ENCODE measurements at places on chromosomes 4 and X. TPM values are rescaled to one million over a fixed set of nuclear protein-coding genes. Genes with fewer than 3 reads are reported as not detected.

Gene GPR173
- total RNA-seq = 8.5 TPM

Gene CPEB2
- total RNA-seq = 38.7 TPM

Gene AADAT
- total RNA-seq = 12.3 TPM

Gene STBD1
- 15.0 TPM for total RNA-seq

Gene FGG
- not detected for total RNA-seq

Gene UGT8
- total RNA-seq = not detected

Gene CHRDL1
- total RNA-seq = 1.2 TPM

DNA sequence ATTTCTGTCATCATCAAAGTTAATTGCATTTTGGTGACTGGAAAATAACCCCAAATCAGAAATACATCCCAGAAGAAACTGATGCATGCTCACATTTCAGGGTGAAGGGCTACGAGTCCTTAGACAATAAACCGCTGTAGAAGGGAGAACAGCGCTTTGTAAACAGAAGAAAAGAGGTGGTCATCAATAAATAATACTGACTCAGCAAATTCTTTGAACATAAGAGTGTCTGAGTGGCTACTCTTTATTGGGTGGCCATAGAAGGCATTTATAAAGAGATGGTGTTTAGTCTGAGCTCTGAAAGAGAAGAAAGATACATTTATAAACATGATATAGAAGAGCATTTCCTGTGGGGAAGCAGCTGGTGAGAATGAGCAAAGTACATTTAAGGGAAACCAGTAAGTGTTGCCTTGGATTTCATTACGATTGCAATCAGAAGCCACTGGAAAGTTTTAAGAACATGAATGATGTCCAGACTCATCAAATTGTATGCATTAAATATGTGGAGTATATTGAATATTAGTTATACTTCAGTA, 246.9 kb upstream of the GIMD1 start:
- DNase-seq = no peak
- no peaks in the 10 kb centered on the region for H3K27me3 ChIP-seq
- no peak overlapping the region for H3K27ac ChIP-seq
- no peaks in the 10 kb centered on the region for H3K36me3 ChIP-seq
- peaks cover 27% of the 10 kb centered on the region for H3K4me1 ChIP-seq
- no peak overlapping the region for H3K4me3 ChIP-seq

- DNase-seq = no peak
- H3K27me3 ChIP-seq = no peaks in the 10 kb centered on the region
- H3K27ac ChIP-seq = no peak overlapping the region
- no peak overlapping the region for H3K4me3 ChIP-seq
- no peaks in the 10 kb centered on the region for H3K36me3 ChIP-seq
- H3K4me1 ChIP-seq = peaks cover 22% of the 10 kb centered on the region
Measured at GRCh38 chrX:85995641-85996040, 51.7 kb downstream of the CHM start.

GRCh38 chr4:66340286-66340893, 670.1 kb upstream of the EPHA5 start:
- no peaks in the 10 kb centered on the region for H3K4me1 ChIP-seq
- H3K36me3 ChIP-seq = no peaks in the 10 kb centered on the region
- no peak for DNase-seq
- no peaks in the 10 kb centered on the region for H3K27me3 ChIP-seq
- H3K27ac ChIP-seq = no peak overlapping the region
- H3K4me3 ChIP-seq = no peak overlapping the region

GRCh38 chrX:136214551-136214950, 36.6 kb downstream of the MAP7D3 start:
- no peak for DNase-seq
- no peak overlapping the region for H3K4me3 ChIP-seq
- peaks cover 22% of the 10 kb centered on the region for H3K36me3 ChIP-seq
- no peaks in the 10 kb centered on the region for H3K27me3 ChIP-seq
- H3K4me1 ChIP-seq = peaks cover 56% of the 10 kb centered on the region
- peak overlapping the region; percentile 93 for H3K27ac ChIP-seq

- DNase-seq = no peak
- H3K27ac ChIP-seq = no peak overlapping the region
- H3K4me1 ChIP-seq = no peaks in the 10 kb centered on the region
- H3K27me3 ChIP-seq = no peaks in the 10 kb centered on the region
- no peak overlapping the region for H3K4me3 ChIP-seq
Measured at GRCh38 chr4:2075987-2076907, 17.1 kb downstream of the NAT8L start.

DNA sequence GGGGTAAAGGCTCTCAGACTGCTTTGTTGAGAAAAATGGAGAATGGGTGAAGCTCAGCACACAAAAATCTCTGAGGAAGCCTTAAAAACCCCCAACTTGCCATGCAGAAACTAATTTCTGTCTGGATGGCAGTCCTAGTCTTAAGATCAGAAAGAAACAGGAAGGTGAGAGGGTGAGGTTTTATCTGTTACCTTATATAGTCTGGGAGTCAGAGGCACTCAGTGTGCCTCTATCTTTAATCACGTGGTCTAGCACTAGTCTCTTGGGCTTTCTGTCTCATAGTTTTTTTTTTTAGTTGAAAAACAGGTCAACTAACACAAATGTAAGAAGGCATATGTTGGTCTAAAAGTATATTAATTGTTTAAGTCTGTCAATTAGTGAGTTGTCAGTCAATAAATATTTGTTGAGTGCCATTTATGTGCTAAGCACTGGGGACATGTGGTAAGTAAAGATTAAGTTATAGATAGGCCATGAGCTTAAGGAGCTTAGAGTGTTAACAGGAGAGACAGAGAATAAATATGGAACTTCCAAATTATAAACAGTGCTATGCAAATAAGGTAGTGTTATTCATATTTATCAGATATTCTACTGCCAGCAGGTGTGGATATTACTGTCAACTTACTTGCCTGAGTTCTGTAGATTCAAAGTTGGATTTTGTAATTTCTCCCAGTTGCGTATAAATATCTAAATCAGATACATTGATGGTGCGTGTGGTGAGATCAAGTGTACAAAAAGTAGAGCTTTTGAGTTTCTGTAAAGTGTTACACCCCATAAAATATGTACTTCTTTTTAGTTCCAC, 7.0 kb downstream of the CYBB start:
- no peak overlapping the region for H3K4me3 ChIP-seq
- no peaks in the 10 kb centered on the region for H3K36me3 ChIP-seq
- H3K27ac ChIP-seq = no peak overlapping the region
- H3K4me1 ChIP-seq = no peaks in the 10 kb centered on the region

GRCh38 chrX:69197690-69198089, 32.4 kb upstream of the PJA1 start:
- no peak overlapping the region for H3K27ac ChIP-seq
- no peaks in the 10 kb centered on the region for H3K36me3 ChIP-seq
- H3K4me1 ChIP-seq = no peaks in the 10 kb centered on the region
- DNase-seq = no peak
- H3K4me3 ChIP-seq = no peak overlapping the region

DNA sequence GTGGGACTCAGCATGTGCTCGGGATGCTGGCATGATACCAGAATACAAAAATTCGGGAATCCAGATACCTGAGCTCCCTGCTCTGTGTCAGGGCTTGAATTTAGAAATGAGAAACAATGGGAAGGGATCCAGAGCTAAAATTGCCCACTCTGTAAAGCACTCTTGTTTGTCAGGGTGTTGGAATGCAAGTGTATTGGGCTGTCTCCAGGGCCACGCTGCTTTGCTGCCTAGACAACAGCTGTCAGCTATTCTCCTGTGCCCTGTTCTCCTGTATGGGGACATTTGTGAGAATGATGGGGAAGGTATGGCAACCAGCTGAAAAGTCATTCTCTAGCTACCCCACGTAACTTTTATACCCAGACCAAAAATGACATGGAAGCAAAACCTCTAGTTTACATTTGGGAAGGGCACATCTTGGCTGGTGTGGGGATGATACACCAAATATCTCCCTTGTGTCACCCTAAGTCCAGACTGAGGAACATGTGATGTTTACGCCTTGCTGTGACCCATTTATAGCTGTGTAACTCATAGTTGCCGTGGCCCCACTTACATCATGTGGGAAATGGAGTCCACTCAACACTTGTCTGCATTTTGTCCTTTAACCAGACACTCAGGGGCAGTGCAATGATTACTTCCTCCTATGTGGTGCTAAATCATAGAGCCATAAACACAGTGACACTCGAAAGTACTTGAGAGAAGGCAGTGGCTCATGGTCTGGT, 46.6 kb downstream of the SMPX start:
- H3K27ac ChIP-seq = no peak overlapping the region
- H3K4me3 ChIP-seq = no peak overlapping the region
- no peak for DNase-seq
- H3K4me1 ChIP-seq = peaks cover 14% of the 10 kb centered on the region

DNA sequence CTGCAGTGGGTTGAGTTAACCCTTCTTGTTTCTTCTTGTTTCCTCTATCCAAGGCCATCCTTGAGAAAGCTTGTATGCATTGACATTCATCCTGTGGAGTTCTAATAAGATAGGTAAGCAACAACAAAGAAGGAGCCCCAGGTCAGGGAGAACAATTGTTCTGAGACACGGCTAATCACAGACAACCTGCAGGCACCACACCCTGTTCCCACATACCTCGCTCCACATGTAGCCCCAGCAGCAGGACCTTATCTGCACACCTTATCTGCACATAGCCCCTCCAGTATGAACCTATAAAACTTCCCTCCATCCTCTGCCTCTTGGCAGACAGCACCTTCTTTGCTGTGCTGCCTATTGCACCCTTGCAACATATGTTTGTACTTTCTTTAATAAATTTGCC, 129.1 kb downstream of the MSL3 start:
- H3K27me3 ChIP-seq = peaks cover 8% of the 10 kb centered on the region
- H3K4me3 ChIP-seq = no peak overlapping the region
- no peak for DNase-seq
- H3K27ac ChIP-seq = no peak overlapping the region

- peaks cover 2% of the 10 kb centered on the region for H3K4me1 ChIP-seq
- no peaks in the 10 kb centered on the region for H3K27me3 ChIP-seq
- H3K27ac ChIP-seq = no peak overlapping the region
- H3K36me3 ChIP-seq = no peaks in the 10 kb centered on the region
- no peak for DNase-seq
Measured at GRCh38 chr4:171718069-171718468, 95.1 kb upstream of the GALNTL6 start.

DNA sequence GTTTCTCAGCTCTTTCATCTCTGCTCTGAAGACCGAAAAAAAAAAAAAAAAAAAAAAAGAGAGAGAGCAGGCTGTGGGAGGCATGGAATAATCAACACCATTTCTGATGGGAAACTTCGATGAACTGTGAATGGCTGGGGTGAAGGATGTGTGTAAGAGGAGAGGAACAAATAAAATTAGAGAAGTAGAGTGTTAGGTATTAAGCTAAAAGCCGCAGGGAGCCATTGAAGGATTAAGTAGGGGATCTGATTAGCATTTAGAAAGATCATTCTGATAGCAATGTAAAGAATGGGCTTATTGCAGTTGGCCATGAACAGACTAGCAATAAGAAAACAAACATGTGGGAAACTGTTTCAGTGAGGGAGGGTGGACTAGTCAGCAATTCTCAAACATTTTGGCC, 33.6 kb upstream of the JADE1 start:
- H3K27me3 ChIP-seq = no peaks in the 10 kb centered on the region
- DNase-seq = no peak
- H3K27ac ChIP-seq = peak overlapping the region; percentile 76
- H3K36me3 ChIP-seq = peaks cover 2% of the 10 kb centered on the region
- no peak overlapping the region for H3K4me3 ChIP-seq

DNA sequence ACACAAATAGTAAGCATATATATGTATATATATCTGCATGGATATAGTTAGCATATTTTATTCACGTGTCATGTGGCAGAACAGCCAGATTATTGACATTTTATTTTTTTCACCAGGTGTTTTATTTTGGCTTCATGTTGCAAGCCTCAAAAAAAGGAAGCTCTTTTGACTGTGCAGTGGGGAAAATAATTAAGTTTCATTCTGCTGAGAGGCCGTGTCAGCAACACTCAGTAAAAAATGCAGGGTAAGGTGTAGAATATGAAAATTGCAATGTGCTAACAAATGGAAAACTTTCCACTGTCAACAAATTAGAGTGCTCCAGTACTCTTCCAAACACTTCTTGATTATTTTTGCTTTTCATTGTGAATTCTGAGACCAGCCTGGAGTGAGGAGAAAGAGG, 511.5 kb downstream of the GLUD2 start:
- no peaks in the 10 kb centered on the region for H3K4me1 ChIP-seq
- DNase-seq = no peak
- H3K27me3 ChIP-seq = peaks cover 15% of the 10 kb centered on the region
- H3K36me3 ChIP-seq = no peaks in the 10 kb centered on the region

GRCh38 chrX:8413279-8413678, 51.4 kb upstream of the VCX3B start:
- no peak overlapping the region for H3K27ac ChIP-seq
- DNase-seq = no peak
- no peak overlapping the region for H3K4me3 ChIP-seq
- H3K36me3 ChIP-seq = no peaks in the 10 kb centered on the region
- H3K27me3 ChIP-seq = no peaks in the 10 kb centered on the region
- no peaks in the 10 kb centered on the region for H3K4me1 ChIP-seq

DNA sequence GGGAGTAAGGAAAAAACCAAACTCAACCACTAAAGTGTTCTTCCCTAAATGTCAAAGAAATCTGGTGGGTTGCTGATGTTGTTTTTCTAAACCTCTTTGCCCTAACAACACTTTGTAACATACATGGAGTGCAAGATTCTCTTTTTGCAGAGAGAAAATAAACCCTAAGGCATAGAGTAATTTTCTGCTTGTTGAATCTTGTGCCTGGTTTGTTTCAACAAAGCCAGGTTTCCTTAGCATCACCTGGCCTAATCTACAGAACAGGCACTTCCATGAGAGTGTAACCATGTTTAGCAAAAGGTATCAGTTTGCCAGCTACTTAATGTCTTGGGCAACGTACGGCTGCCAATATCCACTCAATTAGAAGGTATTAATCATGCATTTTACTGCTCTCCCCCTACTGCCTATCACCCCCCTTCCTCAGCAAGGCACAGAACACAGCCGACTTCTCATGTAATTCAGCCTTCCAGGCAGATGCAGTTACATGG, 219.2 kb downstream of the MAML3 start:
- H3K27me3 ChIP-seq = peaks cover 7% of the 10 kb centered on the region
- no peaks in the 10 kb centered on the region for H3K4me1 ChIP-seq
- no peak overlapping the region for H3K27ac ChIP-seq
- no peak overlapping the region for H3K4me3 ChIP-seq
- H3K36me3 ChIP-seq = no peaks in the 10 kb centered on the region

GRCh38 chrX:12239356-12240082, 101.2 kb downstream of the FRMPD4 start:
- H3K27me3 ChIP-seq = no peaks in the 10 kb centered on the region
- DNase-seq = no peak
- no peak overlapping the region for H3K27ac ChIP-seq
- no peaks in the 10 kb centered on the region for H3K36me3 ChIP-seq

DNA sequence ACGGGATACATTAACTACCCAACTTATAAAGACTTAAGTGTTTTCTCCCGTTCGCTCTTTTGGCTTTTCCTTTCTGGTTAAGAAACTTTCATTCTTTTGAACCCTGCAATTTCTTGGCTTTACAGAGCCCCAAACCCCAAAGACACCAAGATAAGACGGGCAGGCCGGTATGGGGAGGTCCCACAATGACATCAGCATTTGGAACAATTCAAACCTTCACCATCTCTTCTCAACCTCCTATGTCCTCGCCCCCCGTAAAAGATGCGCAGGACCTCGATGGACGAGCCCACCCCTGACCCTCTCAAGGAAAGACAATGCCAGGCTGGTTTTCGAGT, 999 bp downstream of the ZNF518B start:
- no peak for DNase-seq
- H3K4me1 ChIP-seq = peaks cover 14% of the 10 kb centered on the region
- peak overlapping the region; percentile 76 for H3K4me3 ChIP-seq
- peaks cover 27% of the 10 kb centered on the region for H3K36me3 ChIP-seq
- peak overlapping the region; percentile 79 for H3K27ac ChIP-seq

Data from chondrocyte (in vitro differentiated cells).